Sciatic nerve (tissue), 2 donors: ENCODE measurements at places on chromosomes 1 and 21.

GRCh38 chr1:179208681-179209477 lies 20.6 kb downstream of the ABL2 start:
- DNase-seq = no peak

- no peak for DNase-seq
Observed at GRCh38 chr1:15526021-15526489, 593 bp upstream of the DNAJC16 start.

DNA sequence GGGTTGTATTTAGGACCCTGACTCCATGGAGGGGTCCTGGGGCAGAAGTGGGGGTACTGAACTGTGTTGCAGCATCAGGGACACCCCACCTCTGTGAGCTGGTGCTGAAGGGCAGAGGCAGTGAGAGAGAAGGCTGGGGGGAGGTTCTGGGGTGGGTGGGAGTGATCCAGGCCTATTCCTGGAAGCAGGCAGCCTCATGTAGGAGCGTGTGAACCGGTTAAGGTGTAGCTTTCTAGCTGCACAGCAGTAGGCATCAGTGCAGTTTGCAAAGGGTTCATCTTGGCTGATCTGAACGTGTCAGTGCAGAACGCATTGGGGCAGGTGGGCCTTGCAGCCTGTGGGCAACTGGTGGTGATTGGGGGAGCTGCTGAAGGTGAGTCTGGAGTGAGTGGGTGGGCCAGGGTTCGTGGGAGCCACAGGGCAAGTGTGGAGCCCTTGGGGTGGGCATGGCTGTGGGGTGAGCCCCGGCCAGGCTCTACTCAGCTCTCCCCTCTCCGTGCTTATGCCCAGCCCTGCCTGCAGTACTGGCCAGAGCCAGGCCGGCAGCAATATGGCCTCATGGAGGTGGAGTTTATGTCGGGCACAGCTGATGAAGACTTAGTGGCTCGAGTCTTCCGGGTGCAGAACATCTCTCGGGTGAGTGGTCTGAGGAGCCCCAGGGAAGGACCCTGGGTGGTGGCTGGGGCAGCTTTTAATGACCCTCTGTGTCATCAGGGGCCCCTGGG lies 86.7 kb downstream of the PTPRU start:
- DNase-seq = no peak

- no peak for DNase-seq
Observed at GRCh38 chr1:198756470-198756869, 117.6 kb downstream of the PTPRC start.

GRCh38 chr1:10813799-10814198 lies 17.4 kb upstream of the CASZ1 start:
- no peak for DNase-seq
